Stimulated activated CD8-positive, alpha-beta memory T cell treated with anti-CD3 and anti-CD28 coated beads, Interleukin-7, amount 100 ng/mL, for 48 hours (primary cell): ENCODE measurements at places on chromosomes 12 and 14.

DNA sequence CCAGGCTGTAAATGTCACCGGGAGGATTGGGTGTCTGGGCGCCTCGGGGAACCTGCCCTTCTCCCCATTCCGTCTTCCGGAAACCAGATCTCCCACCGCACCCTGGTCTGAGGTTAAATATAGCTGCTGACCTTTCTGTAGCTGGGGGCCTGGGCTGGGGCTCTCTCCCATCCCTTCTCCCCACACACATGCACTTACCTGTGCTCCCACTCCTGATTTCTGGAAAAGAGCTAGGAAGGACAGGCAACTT is 1.3 kb downstream of the GAPDH start:
- DNase-seq = no peak

DNA sequence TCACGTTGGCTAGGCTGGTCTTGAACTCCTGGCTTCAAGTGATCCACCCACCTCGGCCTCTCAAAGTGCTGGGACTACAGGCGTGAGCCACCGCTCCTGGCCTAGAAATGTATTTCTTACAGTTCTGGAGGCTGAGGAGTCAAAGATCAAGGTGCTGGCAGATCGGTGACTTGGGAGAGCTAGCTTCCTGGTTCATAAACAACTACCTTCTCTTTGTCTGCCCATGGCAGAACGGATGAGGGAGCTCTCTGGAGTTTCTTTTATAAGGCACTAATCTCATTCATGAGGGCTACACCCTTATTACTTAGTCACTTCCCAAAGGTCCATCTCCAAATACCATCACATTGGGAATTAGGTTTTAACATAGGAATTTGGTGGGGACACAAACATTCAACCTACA is 38.9 kb downstream of the SLC17A8 start:
- DNase-seq = no peak

- no peak for DNase-seq
Observed at GRCh38 chr12:76942267-76942666, 63.4 kb upstream of the CSRP2 start.

DNA sequence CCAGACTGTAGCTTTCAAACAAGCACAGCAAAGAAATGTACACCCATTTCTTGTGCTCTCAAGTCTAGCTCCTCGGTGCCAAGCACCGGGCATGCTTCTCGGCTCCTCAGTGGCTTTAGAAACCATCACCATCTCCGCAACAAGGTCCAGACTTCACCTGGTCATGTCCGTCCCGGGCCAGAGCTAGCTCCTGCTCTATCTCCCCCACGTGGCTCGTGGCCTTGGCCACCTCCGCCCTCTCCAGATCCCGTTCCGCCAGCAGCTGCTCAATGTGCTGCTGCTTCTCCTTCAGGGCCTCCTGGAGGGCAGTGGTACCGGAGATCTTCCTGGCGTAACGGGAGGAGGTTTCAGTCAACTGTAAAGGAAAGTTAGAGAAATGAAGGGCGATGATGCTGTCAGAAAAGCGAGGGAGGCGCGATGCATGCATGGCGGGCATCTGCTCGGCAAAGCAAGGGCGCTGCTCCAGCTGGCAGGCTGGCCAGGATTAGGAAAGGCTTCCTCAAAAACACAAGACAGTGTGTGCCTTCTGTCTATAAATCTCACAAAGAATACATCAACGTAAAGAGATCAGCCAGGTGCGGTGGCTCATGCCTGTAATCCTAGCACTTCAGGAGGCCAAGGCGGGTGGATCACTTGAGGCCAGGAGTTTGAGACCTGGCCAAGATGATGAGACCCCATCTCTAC is 67.4 kb downstream of the CLIP1 start:
- DNase-seq = no peak

DNA sequence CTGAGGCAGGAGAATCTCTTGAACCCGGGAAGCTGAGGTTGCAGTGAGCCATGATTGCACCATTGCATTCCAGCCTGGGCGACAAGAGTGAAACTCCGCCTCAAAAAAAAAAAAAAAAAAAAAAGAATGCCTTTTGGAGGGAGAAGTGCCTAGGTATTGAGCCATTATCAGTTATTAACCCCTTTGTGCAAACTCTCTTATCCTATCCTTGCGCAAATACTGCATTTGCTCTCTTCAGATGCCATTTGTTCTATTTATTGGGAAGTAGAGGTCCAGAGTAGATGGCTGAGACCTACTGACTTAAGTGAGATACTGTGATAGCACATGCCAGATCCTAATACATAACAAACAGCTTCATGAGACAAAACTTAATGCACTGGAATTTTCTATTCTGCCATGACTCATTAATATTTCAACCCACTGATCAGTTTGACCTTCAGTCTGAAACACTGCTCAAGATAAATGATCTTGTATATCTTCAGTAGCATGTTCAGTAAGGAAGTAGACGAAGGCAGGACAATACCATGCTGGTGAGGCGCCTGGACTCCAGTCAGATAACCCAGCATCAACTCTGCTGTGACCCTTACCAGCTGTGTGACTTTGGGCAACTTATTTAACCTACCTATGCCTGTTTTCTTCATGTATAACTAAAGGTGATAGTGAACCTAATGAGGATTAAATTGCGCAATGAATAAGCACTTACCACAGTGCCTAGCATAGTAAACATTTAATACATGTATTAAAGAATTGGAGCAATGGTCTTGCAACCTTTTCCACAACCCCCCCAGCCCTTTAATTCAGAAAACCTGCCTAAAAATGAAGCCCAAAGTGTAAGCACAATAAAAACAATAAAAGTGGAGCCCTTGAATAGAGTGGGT is 5.7 kb upstream of the DNAAF2 start:
- DNase-seq = no peak

- DNase-seq = no peak
Observed at GRCh38 chr12:51818566-51819300, 29.8 kb downstream of the FIGNL2 start.

- no peak for DNase-seq
Observed at GRCh38 chr12:64229796-64230195, 7.7 kb upstream of the KICS2 start.

DNA sequence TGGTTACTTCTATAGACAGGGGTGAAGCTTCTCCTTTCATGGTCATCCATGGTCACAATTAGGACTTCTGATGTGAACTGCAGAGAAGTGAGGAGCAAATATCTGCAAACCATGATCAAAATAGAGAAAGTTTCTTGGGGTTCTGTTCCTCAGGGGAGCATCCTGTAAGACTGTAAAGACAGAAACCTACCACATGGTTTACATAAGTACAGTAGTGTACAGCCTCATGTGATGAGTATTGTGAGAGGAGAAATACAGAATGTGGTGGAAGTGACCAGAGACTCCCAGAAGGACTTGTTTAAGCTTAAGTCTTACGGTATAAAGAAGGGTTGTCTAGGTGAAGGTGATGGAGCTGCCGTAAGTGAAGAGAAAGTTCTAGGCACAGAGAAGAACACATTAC is 484.7 kb downstream of the LRIG3 start:
- DNase-seq = no peak

- DNase-seq = no peak
Observed at GRCh38 chr12:124658302-124658701, 90.9 kb upstream of the NCOR2 start.

- DNase-seq = no peak
Observed at GRCh38 chr12:85626001-85626783, 210.0 kb downstream of the RASSF9 start.

- no peak for DNase-seq
Observed at GRCh38 chr12:48199774-48200221, 3.3 kb downstream of the OR10AD1 start.

GRCh38 chr12:50276912-50277671 is 6.2 kb downstream of the LIMA1 start:
- no peak for DNase-seq

DNA sequence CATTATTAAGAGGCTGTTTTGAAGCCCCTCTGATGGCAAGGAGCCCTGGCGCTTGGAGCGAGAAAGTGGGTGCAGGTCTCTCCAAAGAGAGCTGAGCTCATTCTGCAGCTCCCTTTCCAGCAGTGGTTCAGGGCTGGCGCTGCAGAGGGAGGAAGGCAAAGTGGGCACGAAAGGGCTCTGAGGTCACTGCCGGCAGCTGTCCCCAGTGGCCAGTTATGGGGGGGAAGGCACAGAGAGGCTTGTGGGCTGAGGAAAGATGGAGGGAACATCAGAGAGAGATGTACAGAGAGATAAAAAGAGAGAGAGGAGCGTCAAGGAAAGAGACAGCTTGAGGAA is 75.2 kb upstream of the TBX5 start:
- no peak for DNase-seq

- DNase-seq = no peak
Observed at GRCh38 chr14:102731871-102732800, 45.1 kb upstream of the TRAF3 start.

DNA sequence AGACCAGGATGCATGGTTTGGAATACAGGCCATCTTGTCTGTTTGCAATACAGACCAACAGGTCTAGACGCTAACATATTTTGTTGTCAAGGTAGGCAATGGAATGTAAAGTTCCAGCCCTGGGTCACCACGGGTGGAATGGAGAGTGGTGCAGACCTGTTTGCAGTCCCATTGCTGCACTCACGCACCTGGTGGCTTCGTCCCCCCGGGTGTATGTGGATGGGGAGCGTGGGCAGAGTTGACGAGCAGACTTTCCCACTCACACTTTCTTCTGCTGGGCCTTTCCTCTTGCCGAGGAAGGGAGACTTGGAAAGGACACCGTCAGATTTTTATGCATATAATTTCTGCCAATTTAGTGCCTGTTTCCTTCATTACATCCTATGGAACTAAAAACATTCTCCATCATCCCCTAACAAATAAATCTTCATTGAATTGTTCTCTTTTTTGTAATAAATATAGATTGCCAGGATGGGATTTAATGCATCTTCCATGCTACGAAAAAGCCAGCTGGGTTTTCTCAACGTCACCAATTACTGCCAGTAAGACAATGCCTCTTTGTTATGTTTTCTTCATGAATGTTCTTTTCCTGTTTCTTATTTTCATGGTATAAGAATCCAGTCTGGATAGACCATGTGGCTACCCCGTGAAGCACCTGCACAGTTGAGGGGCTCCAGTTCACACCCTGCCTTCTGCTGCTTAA is 15.2 kb downstream of the DCAF4 start:
- DNase-seq = no peak

GRCh38 chr12:90959032-90959431 is 4.1 kb upstream of the CCER1 start:
- DNase-seq = no peak

DNA sequence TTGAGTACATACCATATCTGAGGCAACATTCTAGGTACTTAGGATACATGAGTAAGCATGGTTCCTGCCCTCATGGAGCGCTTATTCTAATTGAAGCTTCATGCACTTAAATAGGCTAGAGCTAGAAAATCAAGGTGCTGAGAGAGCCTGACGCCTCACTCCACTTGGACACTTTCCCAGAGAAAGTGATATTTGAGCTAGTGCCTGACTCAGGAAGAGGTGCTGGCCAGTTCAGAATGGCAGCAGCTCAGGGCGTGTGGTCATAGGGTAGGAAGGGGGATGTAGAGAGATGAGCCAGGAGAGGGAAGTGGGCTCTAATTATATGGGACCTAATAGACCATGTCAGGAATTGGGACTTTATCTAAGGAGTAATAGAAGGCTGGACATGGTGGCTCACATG is 33.3 kb downstream of the TULP3 start:
- DNase-seq = no peak

- no peak for DNase-seq
Observed at GRCh38 chr12:114662512-114663177, 21.3 kb downstream of the TBX3 start.

- no peak for DNase-seq
Observed at GRCh38 chr12:76866726-76867125, 12.1 kb downstream of the CSRP2 start.

- DNase-seq = no peak
Observed at GRCh38 chr12:131564845-131565244, 146.0 kb upstream of the SFSWAP start.

DNA sequence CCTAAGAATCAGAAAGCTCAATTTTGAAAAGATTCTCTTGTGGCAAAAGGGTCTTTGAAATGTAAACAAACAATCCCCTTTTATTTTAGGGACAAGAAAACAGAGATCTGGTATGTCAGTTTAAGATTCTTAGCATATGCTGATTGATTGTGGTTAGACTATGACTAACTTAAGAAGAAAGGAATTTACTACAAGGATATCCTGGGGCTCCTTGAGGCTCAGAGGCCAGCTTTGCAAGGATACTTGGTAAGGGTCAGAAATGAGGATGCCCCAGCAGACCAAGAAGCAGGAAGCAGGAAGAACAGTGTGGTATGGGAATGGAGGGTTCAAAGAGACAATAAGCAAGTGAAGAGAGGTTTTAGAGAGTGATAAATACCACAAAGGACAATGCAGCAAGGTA is 474.6 kb downstream of the ETNK1 start:
- DNase-seq = no peak
